Stimulated activated CD8-positive, alpha-beta memory T cell treated with anti-CD3 and anti-CD28 coated beads, Interleukin-7, amount 100 ng/mL, for 4 hours (primary cell): ENCODE measurements at places on chromosomes 11 and 22.

GRCh38 chr11:29135504-29135903, 881.3 kb downstream of the KCNA4 start:
- DNase-seq = no peak

GRCh38 chr22:36761553-36762240, 14.2 kb downstream of the IFT27 start:
- DNase-seq = no peak

DNA sequence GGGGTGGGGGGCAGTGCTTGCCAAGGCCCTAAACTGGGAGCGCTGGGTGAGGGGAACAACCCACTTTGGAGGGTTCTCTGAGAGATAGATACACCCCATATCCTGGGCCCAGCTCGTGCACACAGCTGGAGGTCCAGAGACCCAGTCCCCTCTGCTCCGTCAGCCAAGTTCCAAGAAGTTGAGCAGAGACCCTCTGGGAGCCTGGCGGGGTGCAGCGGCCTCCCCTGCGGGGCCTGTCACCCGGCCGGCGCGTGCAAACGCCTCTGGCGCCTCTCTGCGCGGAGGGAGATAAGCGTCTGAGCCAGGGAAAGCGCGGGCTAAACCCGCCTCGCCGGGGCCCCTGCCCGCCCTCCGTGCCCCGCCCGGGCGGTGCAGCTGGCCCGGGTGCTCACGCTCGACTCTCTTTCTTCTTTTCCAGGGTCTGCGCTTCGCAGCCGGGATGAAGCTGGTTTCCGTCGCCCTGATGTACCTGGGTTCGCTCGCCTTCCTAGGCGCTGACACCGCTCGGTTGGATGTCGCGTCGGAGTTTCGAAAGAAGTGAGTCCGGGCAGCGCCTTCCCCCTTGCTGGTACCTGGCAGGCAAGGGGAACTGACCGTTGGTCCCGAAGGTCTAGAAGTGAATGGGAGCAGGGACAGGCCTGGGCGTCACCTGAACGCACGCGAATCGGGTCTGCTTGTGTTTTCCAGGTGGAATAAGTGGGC, 540 bp downstream of the ADM start:
- DNase-seq = no peak

DNA sequence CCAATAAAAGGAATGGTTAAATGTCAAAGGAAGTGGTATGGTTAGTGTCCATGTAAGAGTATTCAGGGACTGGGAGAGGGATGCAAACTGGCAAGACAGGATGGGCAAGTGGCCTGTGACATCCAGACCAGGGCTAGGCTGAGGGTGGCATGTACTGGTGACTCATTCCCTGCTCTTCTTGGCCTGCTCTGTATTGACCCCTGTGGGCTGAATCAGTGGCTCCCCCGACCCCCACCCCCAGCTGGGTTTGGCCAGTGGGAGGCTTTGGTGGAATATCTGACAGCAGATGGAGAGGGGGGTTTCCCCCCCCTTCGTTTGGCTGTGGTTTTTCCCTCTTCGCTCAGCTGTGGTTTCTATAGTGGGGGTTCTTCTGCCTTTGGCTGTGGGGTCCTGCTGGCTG, 87.7 kb downstream of the CSNK2A3 start:
- no peak for DNase-seq

DNA sequence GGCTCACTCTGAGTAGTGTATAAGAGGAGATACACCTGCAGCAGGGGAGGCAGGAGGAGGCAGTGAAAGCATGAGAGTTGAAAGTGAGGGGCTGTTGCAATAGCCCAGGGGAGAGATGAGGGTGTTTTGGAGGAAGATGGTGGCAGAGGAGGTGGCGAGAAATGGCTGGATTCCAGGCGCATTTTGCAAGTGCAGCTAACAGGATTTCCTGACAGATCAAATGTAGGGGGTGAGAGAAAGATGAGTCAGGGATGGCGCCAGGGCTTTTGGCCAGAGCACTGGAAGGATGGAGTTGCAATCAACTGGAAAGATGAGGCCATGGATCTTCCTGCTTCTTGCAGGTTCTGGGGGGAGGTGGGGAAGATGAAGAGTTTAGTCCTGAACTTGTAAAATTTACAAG, 16.8 kb upstream of the TSPAN18 start:
- DNase-seq = no peak

- no peak for DNase-seq
These were observed 5.4 kb upstream of the MIF start for GRCh38 chr22:23888615-23889401.

DNA sequence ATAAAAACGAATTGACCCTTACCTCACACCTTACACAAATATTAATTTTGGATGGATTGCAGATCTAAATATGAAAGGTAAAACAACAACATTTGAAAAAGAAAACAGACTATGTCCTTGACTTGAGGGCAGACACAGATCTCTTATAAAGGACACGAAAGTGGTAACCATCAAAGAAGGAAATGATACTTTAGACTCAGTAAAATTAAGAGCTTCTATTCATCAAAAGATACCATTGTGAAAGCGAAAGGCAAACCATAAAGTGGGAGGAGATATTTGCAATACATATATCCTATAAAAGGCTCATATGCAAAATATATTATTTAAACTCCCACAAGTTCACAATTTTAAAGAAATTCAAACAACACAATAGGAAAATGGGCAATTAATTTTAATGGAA, 5.0 kb downstream of the HEPACAM start:
- DNase-seq = no peak

- DNase-seq = no peak
These were observed 229.8 kb upstream of the LUZP2 start for GRCh38 chr11:24267014-24267413.

DNA sequence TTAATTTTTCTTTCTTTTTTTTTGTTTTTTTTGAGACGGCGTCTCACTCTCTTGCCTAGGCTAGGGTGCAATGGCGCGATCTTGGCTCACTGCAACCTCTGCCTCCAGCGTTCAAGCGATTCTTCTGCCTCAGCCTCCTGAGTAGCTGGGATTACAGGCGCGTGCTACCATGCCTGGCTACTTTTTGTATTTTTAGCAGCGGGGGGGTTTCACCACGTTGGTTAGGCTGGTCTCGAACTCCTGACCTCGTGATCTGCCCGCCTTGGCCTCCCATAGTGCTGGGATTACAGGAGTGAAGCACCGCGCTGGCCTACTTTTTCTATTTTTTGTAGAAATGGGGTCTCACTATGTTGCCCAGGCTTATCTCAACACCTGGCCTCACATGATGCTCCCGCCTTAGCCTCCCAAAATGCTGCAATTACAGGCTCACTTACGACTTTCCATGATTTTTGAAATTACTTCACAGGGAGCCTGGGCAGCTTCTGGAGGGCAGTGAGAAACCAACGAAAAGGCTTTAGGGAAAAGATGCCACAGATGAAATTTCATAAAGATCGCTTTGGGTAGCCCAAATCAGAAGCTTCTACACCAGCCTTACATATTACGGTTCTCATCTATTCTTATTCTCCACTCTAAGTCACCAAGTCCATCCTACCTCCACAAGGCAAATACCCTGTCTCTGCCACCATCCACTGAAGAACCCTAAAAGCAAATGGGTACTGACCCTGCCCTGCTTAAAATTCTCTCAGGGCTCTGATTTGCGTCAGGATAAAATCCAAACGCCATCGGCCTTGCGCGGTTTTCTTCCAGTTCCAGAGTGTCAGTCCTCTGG, 866 bp upstream of the RRM1 start:
- no peak for DNase-seq

- DNase-seq = no peak
These were observed 310.2 kb downstream of the DDX10 start for GRCh38 chr11:108975026-108975425.

DNA sequence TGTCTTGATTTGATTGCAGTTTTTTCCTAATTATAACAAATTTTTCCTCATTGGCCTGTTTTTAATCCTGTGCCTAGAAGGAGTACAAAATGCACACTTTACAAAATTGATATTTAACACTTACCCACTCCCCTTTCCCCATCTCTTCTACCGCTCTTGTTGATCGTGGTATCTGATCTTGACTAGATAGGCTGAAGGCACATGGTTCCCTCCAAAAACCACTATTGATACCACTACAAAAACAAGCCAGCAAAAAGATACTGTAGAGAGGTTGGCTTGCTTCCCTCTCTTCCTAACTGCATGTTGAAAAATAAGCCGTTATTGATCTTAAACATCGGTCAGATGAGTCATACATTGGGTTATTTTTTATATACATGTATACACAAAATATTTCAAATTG, 14.6 kb upstream of the ZNF143 start:
- DNase-seq = no peak

DNA sequence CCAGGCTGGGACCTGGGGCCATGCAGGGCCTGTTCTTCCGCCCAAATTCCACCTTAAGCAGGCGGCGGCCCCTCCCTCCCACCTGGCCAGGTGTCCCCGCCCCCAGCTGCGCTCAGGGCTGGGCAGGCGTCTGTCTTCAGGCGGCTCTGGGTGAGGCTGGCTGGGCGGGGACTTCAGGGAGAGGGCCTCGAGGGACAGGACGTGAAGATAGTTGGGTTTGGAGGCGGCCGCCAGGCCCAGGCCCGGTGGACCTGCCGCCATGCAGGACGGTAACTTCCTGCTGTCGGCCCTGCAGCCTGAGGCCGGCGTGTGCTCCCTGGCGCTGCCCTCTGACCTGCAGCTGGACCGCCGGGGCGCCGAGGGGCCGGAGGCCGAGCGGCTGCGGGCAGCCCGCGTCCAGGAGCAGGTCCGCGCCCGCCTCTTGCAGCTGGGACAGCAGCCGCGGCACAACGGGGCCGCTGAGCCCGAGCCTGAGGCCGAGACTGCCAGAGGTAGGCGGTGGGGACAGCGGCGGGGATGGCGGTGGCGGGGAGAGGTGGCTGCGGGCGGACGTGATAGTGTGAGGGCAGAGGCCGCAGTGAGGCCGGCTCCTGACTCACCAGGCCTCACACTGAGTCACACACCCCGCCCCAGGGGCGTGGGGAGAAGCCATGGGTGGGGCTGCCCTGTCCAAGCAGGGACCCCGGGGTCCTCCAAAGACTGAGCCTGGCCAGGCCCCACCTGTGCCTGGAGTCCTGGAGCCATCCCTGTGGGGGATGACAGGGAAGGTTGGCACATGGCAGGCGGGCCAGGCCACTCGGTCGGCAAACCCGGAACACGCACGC, at the start of gene PKP3:
TSS of gene PKP3 (plus strand) at position 176 of the 824 bp plus-strand sequence. CDS start at position 260, 84 bp downstream.
- no peak for DNase-seq

DNA sequence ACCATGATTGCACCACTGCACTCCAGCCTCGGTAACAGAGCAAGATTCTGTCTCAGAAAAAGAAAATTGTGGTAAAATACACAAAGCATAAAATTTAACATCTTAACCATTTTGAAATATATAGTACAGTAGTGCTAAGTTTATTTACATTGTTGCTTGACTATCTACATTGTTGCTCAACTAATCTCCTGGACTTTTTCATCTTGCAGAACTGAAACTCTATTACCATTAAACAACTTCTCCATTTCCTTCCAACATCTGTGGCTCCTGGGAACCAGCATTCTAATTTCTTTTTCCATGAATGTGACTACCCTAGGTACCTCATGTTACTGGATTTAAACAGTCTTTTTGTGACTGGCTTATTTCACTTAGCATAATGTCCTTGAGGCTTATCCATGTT, 13.5 kb upstream of the VWA5A start:
- DNase-seq = no peak

DNA sequence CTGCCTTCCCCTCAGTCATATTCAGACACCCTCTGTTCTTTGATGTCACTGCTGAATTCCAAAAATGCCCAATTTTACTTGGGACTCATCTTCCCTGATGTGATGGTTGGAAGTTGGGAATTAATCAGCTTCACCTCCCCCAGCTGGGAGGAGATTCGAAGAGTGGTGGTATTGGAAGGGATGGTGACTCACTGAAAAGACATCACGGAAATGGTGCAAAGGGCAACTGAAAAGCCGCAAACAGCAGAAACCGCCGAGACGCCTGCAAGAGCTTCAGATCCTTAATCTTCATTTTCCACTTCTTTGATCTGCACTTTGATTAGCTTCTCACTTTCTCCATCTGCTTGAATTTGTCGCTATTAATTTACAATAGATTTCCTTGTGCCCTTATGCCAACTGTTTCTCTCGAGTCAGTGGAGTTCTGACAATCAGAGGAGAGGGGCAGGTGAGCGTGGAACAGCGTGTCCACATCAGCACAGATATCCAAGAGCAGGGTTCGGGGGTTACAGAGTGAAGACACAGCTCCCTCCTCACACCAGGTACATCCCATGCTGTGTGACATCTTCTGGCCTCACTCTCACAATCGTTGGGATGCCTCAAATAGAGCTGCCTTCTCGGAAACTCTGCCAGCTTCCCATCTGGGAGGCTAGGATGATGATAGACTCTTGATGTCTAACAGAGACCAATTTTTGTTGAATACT, 325.4 kb downstream of the BRD1 start:
- DNase-seq = no peak

DNA sequence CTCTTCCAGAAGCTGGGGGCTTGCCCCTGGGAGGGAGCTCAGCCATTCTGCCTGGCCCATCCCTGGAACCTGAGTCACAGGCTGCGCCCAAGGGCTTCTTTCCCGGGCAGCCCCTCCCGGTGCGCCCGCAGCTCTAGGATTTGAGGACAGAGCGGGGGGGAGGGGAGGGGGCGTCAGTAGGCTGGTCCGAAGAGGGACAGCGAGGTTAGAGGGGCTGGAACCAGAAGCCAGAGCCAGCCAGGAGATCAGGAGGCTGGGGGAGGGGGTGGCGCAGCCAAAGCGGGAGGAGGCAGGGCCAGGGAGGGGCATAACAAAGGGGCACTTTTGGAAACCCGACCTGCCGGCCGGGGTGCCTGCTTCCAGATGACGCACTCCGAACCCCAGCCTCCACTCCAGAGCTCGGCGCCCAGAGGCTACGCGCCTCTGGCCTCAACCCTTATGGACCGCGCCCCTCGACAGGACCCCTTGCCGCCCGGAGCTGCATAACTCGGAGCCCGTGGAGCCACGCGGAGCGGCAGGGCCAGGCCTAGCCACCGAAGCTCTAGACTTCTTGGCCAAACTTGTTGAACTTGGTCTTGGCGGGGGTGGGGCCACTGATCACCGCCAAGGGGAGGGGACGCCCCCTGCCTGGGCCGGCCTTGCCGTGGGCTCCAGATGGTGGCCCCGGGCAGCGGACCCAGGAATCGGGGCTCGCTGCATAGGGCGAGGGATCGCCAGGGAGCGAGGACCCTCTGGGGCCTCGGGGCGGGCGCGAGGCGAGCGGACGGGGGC, 744 bp downstream of the PACSIN3 start:
- no peak for DNase-seq

DNA sequence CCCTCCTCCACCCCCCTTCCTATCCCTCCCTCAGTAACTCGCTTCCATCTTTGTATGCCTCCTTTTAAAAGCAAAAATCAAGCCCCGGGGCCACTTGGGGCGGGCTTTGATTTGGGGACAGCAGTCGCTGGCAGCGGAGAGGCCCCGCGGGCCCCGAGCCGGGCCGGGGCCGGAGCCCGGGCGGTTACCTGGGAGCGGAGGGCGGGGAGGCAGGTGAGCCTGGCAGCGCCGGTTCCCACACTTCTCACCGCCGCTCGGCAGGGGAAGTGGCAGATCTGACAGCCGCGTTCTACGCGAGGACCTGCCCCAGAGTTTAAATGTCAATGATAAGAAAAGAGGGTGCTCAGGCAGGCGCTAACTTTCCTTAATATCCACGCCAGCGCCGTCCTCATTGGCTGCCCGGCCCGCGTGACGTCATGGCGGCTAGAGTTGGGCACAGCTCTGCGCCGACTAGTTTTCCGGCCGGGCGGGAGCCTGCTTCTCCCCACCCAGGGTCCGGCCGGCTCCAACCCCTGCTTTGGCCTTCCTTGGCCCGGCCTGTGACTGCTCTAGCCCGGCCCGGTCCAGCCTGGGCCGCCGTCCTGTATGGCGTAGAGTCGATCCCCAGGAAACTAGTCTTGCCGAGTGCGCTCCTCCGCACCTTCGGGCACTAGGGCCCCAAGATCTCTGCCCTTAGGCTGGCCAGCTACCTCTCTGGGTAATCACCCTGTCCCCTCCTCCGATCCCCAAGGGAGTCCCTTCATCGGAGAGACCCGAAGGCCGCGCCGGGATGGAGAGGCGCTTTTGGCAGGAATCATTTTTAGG, 6.7 kb upstream of the PAX6 start:
- no peak for DNase-seq

- no peak for DNase-seq
These were observed 8.0 kb downstream of the B3GNT6 start for GRCh38 chr11:77042111-77042726.
